ENCODE measurements at places on chromosomes 13 and 19. TPM values are rescaled to one million over a fixed set of nuclear protein-coding genes. Genes with fewer than 3 reads are reported as not detected.

DNA sequence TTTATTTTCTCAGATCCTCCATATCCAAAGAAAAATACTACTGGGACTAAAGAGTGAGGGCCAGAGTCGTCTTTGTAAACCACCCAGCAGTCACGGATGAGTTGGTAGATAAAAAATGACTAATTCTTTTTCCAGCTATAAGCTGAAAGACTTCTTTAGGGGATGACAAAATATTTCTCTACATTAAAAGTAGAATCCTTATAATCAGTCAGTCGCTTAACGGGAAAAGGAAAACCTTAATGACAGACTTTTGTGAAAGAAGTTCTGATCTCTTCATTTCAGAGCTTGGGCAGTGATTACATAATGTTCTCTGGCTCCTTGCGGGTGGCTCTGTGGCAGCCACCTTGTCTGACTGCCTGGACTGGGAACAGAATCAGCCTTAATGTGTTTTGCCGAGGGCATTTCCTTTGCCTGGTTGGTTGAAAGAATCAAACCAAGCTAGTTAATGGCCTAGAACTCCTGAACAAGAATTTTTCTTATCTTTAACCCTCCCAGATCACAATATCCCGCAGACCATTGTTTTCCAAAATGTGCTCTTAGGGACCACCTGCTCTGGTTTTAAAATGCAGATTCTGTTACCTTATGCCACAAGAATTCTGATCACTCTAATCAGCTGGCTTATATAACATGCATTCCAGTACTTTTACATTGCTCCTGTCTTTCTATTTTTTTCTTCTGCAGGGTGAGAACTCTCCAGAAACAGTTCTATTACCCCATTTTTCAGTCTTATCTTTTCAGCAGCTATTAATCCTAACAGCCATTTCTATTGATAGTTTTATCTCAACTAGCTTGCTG is 2.5 kb downstream of the ITM2B start:
- DNase-seq = no peak

DNA sequence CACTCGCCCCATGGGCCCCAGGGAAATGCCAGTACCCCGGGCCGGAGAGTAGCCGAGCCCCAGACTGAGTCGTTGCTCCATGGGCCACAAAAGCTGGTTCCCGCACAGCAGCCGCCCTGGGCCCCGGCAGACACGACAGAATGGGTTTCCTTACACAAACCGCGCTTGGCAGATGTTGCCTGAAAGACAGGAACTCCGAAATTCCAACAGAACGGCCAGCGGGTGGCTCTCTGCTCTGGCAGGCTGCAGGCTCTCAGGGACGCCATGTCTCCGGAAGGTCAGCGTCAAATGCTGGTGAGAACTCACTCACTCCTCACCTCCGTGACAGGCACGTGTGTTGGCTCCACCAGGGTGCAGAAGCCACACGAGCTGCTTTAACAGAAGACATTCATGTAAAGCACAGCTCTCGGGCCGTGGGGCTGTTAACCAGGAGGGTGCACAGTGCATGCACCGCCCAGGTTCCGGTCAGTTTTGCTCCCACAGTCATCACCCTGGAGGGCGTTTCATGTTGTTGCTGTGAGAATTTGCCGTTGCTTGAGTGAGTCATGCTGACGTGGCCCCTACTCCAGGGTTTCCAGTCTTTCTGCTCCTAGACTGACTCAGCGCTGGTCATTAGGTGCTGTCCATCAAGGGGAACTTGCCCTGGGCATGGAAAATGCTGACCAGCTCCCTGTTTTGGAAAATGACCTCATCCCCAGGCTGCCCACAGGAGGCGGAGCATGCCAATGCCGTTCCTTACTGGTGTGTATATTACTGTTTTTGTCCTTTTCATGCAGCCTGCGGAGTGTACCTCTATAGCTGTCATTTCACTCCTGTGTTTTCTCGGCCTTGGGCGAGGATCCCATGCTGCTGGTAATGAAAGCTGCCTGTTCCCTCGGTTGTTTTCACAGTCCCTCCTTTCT is 44.8 kb downstream of the ANKRD10 start:
- no peak for DNase-seq

The EFNB2 gene
- total RNA-seq = 83.1 TPM

GRCh38 chr19:4174213-4174894 is 8.0 kb downstream of the SIRT6 start:
- no peak for DNase-seq

DNA sequence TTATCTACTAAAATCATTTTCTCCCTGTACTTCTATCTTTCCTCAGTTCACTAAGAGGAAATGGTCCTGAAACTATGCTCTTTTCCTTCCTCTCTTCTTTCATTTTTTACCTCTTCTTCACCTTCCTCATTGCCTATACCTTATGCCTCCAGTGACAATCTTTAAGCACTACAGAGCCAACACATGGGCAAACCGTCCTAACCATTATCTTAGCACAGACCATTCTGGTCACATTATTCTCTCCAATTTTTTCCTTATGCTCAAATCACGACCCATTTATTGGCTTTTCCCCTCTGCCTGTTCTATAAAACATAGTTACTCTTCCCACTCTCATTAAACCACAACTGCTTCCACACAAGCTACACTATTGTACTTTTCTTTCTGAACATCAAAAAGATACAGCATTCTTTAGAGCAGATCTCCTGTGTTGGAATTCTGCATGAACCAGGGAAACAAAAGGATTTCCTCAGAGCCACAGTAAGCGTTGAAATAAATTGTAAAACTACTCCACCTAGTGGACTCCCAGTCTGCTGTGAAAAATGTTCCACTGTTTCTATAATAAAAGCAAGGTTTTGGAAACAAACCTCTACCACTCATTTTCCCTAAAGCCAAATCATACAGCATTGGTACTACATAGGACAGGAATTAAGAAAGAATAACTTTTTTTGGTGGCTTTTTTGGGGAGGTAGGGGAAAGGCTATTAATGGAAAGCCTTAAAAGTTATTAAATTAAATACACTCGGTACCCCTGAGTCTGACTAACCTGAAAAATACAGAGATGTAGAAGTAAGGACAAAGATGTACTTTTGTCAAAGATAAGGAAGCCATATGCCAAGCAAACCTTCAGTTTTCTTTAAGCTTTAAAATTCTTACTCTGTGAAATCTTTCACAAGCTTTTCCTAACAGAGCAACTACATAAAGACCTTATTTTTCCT is 19.5 kb downstream of the NUFIP1 start:
- DNase-seq = no peak

The PGLYRP1 gene
- total RNA-seq = not detected

The UHRF1 gene
- 223 TPM for total RNA-seq

GRCh38 chr19:58228585-58229254 is at the start of gene ZNF544:
Gene ZNF544 (plus strand): TSS chr19:58228914. CDS start chr19:58244024, 15,110 bp downstream.
- peak; percentile 68 for DNase-seq

The KIR2DL4 gene
- not detected for total RNA-seq

DNA sequence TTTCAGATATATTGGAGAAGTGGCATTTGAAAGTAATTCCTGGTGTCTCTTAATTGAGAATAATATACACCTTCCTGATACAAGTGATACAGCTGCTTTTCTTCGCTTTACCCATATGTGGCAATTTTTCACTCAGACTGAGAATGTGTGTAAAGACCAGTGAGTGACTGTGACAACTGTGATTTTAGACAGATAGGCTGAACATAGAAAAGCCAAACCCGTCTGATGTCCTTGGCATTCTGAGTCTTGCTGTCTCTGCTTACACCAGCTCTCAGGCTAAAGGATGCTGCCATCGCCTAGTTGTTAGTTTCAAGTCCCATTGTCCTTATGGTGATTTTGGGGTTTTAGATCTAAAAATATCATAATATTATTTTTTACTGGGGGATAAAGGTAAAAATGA is 492.6 kb downstream of the RFC3 start:
- DNase-seq = no peak

All from neural crest cell (in vitro differentiated cells).